ENCODE measurements at places on chromosomes 7 and 10. TPM values are rescaled to one million over a fixed set of nuclear protein-coding genes. Genes with fewer than 3 reads are reported as not detected.
A peak's percentile ranks its signal among the peaks of the same experiment; 100 is the strongest.

GRCh38 chr7:74288034-74288881, 949 bp upstream of the CLIP2 start:
- peak overlapping the region; percentile 97 for H3K4me3 ChIP-seq
- H3K36me3 ChIP-seq = peaks cover 9% of the 10 kb centered on the region
- peaks cover 36% of the 10 kb centered on the region for H3K4me1 ChIP-seq
- peak overlapping the region; percentile 79 for H3K27ac ChIP-seq
- no peak for DNase-seq
- peaks cover 17% of the 10 kb centered on the region for H3K27me3 ChIP-seq

DNA sequence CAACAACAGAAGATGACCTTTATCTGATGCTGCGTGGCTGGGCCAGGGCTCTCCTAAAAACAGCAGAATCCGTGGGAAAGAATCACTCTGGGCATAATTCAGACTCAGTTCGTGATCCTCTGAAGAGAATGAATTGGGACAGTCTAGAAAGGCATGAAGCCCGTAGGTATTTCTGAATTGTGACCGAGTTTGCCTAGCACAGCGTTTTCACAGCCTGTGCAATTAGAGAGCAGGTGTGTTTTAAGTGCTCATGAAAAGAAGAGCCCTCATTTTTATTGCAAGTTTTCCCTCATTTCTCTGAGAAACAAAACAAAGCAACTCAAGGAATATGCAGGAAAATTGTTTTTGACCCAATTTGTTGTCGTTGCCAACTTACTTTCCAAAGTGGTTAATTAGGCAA, 366.2 kb downstream of the WDR11 start:
- H3K27me3 ChIP-seq = no peaks in the 10 kb centered on the region
- no peak overlapping the region for H3K27ac ChIP-seq

DNA sequence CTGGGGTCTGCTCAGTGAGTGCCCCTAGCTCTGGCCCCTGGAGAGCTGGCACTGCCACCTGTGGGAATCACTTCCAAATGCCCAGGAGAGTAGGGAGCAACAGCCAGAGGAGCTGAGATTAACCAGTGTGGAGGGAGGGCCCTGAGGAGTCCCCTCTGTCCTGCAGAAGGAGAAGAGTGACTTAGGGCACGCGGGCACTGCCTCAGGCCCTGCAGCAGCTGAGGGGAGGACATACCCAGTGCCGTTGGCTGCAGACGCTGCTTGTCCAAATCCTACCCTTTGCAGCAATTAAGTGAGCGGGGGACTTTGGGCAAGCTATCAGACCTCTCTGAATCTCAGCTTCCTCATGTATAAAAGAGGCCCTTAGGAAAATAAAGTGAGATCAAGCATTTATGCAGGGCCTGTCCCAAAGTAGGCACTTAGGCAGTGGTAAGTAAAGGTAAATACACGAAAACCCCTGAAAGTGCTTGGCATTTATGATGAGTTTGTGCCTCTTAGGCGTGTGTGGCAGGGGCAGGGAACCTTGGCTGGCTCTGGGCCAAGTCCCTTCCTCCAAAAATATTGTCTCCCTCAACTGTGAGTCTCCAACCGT, 16.9 kb downstream of the PRF1 start:
- H3K4me1 ChIP-seq = peaks cover 31% of the 10 kb centered on the region
- no peak overlapping the region for H3K4me3 ChIP-seq
- no peak overlapping the region for H3K27ac ChIP-seq
- no peak for DNase-seq

DNA sequence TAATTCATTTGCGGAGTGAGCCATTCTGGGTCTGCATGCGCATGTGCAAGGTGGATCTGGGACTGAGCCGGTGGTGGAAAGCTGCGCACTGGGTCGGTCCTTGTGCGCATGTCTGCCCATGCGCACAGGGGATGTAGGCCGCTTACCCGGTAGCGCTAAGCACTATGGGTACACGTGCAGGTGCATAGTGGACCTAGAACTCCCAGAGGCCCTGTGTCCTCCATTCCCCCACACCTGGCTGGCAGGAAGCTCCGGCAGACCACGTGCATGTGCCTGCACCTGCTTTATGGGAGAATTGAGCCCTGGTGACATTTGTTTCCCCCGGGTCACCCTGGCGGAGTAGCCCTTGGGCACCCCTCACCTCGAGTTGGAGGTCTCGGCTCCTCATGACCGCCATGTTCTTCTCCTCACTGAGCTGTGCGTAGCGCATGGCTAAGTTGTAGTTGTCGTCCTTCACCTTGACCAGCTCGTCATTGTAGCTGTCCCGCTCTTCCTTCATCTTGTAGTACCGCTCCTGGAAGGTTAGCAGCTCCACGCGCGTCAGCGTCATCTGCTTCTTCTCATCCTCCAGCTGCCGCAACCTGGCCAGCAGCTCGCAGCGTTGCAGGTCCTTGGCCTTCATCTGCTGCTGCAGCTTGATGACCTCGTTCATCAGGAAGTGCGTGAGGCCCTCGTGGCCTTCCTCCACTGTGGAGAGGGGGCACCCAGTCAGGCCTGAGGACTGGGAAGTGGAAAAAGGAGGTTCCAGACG, 99.6 kb downstream of the CARD11 start:
- peaks cover 4% of the 10 kb centered on the region for H3K36me3 ChIP-seq
- no peaks in the 10 kb centered on the region for H3K4me1 ChIP-seq
- no peak for DNase-seq
- H3K27ac ChIP-seq = no peak overlapping the region

DNA sequence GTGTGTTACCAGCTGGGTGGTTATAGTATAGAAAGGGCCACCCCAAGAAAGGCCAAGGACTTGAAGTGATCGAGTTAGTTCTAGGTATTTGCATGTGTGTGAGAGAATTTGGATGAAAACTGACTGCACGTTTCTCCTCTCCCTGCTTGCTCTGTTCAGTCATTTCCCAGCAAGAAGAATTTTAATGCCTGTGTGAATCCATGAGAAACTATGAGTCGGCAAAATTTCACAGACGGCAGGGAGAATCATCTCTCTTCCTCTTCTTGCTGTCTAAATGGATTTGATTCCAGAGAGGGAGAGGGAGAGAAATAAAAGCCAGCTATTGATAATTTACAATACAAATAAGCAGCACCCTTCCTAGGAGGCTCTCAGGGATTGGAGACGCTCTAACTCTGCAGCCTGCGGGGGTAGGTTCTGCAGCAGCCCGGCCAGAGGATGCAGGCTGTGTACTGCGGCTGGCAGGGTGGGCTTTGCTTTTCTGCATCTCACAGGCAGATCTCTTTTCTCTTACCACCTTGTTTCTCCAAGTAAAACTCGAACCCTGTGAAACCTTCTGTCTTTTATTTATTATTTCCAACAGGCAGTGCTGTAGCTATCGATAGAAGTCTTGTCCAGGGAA, 183.6 kb downstream of the TCF7L2 start:
- H3K4me3 ChIP-seq = no peak overlapping the region
- peaks cover 52% of the 10 kb centered on the region for H3K4me1 ChIP-seq
- DNase-seq = no peak
- peaks cover 3% of the 10 kb centered on the region for H3K36me3 ChIP-seq

- no peaks in the 10 kb centered on the region for H3K36me3 ChIP-seq
- DNase-seq = peak; percentile 18
- peaks cover 6% of the 10 kb centered on the region for H3K27me3 ChIP-seq
- H3K4me1 ChIP-seq = peaks cover 19% of the 10 kb centered on the region
Measured at GRCh38 chr10:18140957-18141845, 977 bp downstream of the CACNB2 start.

SEMA3E gene
- 0.62 TPM for total RNA-seq

TSPAN13 gene
- 82.0 TPM for total RNA-seq

OR13A1 gene
- not detected for total RNA-seq

- H3K4me1 ChIP-seq = no peaks in the 10 kb centered on the region
- H3K4me3 ChIP-seq = no peak overlapping the region
- H3K36me3 ChIP-seq = no peaks in the 10 kb centered on the region
- no peaks in the 10 kb centered on the region for H3K27me3 ChIP-seq
Measured at GRCh38 chr10:71086439-71087080, 125.8 kb upstream of the UNC5B start.

ARID5B gene
- 0.62 TPM for total RNA-seq

CPA4 gene
- total RNA-seq = not detected

- H3K27me3 ChIP-seq = peaks cover 4% of the 10 kb centered on the region
- no peak overlapping the region for H3K27ac ChIP-seq
- DNase-seq = no peak
- H3K4me1 ChIP-seq = no peaks in the 10 kb centered on the region
- peaks cover 34% of the 10 kb centered on the region for H3K36me3 ChIP-seq
- H3K4me3 ChIP-seq = no peak overlapping the region
Measured at GRCh38 chr10:117448802-117449201, 73.6 kb upstream of the PDZD8 start.

MALSU1 gene
- 41.5 TPM for total RNA-seq

- H3K4me1 ChIP-seq = peaks cover 6% of the 10 kb centered on the region
- no peaks in the 10 kb centered on the region for H3K36me3 ChIP-seq
- peak; percentile 81 for DNase-seq
- H3K27ac ChIP-seq = no peak overlapping the region
Measured at GRCh38 chr7:36986948-36987724, 262.8 kb upstream of the AOAH start.

DNA sequence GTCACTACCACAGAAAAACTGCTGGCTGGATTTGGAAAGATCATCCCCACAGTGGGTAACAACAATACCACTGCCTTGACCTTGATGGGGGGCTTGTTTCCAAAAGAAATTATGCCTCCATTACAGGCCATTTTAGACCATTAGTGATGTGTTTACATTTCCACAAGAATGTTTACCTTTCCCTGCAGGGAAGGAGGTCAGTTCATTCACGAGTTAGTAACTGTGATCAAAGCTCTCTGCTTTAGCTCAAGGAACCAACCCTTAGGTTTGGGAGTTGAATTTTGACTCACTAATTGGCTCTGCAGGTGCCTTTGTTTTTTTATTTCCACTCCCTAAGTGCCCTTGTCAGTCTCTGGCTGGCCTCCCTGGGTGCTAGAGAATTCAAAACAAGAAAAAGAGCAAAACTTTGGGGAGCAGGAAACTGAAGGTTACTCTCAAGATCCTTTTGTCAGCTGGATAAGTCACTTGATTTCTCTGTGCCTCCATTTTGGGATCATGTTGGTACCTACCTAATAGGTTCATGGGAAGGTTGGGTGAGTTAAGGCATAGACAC, 41.1 kb upstream of the NUPR2 start:
- no peak overlapping the region for H3K4me3 ChIP-seq
- no peaks in the 10 kb centered on the region for H3K4me1 ChIP-seq
- no peak for DNase-seq
- no peak overlapping the region for H3K27ac ChIP-seq
- peaks cover 5% of the 10 kb centered on the region for H3K27me3 ChIP-seq
- peaks cover 6% of the 10 kb centered on the region for H3K36me3 ChIP-seq

CRTAC1 gene
- 37.3 TPM for total RNA-seq

- H3K36me3 ChIP-seq = no peaks in the 10 kb centered on the region
- no peak overlapping the region for H3K4me3 ChIP-seq
- DNase-seq = no peak
- H3K27ac ChIP-seq = no peak overlapping the region
- H3K4me1 ChIP-seq = no peaks in the 10 kb centered on the region
Measured at GRCh38 chr7:38306914-38307313, 33.5 kb upstream of the TARP start.

PKD2L1 gene
- total RNA-seq = 0.44 TPM

DNA sequence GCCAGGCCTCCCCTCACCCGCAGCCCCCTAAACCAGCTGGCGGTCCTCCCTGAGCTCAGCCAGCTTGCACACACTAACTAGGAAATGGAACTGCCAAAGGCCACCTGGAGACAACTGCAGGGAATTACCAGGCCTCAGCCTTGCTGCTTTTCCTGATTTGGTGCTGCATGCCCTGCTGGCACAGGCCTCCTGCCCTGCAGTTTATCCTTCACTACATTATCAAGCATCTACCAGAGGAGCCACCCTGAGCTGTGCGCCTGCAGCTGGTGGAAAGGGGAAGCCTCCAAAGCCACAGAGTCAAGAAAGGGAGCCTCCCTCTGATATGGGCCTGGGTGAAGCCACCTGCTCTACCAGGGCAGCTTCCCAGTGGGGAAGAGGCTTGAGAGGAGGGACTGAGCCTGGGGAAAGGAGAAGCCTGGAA, 139.8 kb downstream of the GRID1 start:
- peaks cover 3% of the 10 kb centered on the region for H3K4me1 ChIP-seq
- H3K4me3 ChIP-seq = no peak overlapping the region
- H3K36me3 ChIP-seq = no peaks in the 10 kb centered on the region
- peaks cover 7% of the 10 kb centered on the region for H3K27me3 ChIP-seq
- no peak for DNase-seq

- H3K4me3 ChIP-seq = no peak overlapping the region
- no peaks in the 10 kb centered on the region for H3K36me3 ChIP-seq
- no peak overlapping the region for H3K27ac ChIP-seq
- H3K27me3 ChIP-seq = peaks cover 2% of the 10 kb centered on the region
- H3K4me1 ChIP-seq = no peaks in the 10 kb centered on the region
- DNase-seq = no peak
Measured at GRCh38 chr7:121957626-121958025, 84.7 kb downstream of the PTPRZ1 start.

- H3K27ac ChIP-seq = no peak overlapping the region
- H3K36me3 ChIP-seq = no peaks in the 10 kb centered on the region
- H3K27me3 ChIP-seq = no peaks in the 10 kb centered on the region
- no peak for DNase-seq
Measured at GRCh38 chr10:24886290-24886680, 66.1 kb downstream of the PRTFDC1 start.

UBTD1 gene
- total RNA-seq = 78.0 TPM

DNA sequence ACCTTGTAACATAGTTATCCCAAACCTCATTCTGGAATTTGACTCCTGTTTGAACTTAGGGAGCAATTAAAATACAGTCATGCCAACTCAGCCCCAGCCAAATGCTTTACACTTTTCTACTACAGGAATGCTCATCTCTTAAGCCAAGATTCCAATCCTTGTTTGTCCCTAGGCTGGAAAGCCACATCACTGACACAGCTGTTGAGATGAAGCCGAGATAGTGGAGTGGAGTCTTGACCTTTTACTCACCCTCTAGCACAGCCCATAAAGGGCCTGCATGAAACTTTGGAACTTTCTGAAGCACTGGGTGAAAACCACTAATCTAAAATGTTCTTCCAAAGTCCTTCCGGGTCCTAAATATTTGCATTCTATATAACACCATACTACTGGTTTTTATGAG, 247.3 kb downstream of the ETV1 start:
- H3K36me3 ChIP-seq = no peaks in the 10 kb centered on the region
- no peak overlapping the region for H3K4me3 ChIP-seq
- no peaks in the 10 kb centered on the region for H3K4me1 ChIP-seq

CFAP43 gene
- total RNA-seq = 0.56 TPM

- H3K4me1 ChIP-seq = peaks cover 4% of the 10 kb centered on the region
- no peak overlapping the region for H3K27ac ChIP-seq
- DNase-seq = no peak
- H3K4me3 ChIP-seq = no peak overlapping the region
- H3K36me3 ChIP-seq = no peaks in the 10 kb centered on the region
Measured at GRCh38 chr10:107931808-107932207, 767.3 kb upstream of the SORCS1 start.

- H3K4me1 ChIP-seq = peaks cover 10% of the 10 kb centered on the region
- H3K27me3 ChIP-seq = no peaks in the 10 kb centered on the region
- DNase-seq = no peak
Measured at GRCh38 chr7:82818171-82818570, 344.5 kb downstream of the PCLO start.

DCLRE1C gene
- total RNA-seq = 5.5 TPM

GRCh38 chr10:103653581-103654037, 160.1 kb downstream of the NEURL1 start:
- H3K27ac ChIP-seq = no peak overlapping the region
- no peak overlapping the region for H3K4me3 ChIP-seq
- H3K27me3 ChIP-seq = peaks cover 13% of the 10 kb centered on the region
- peaks cover 15% of the 10 kb centered on the region for H3K4me1 ChIP-seq

All from endothelial cell (in vitro differentiated cells).